ENCODE measurements at places on chromosomes 12 and 14.
A peak's percentile ranks its signal among the peaks of the same experiment; 100 is the strongest.

- no peak for DNase-seq
These were observed 26.1 kb upstream of the JPH4 start for GRCh38 chr14:23604675-23605170.

- DNase-seq = no peak
These were observed 14.0 kb downstream of the OR6S1 start for GRCh38 chr14:20627346-20628027.

GRCh38 chr14:89004166-89004565, 179.7 kb downstream of the TTC8 start:
- DNase-seq = no peak

DNA sequence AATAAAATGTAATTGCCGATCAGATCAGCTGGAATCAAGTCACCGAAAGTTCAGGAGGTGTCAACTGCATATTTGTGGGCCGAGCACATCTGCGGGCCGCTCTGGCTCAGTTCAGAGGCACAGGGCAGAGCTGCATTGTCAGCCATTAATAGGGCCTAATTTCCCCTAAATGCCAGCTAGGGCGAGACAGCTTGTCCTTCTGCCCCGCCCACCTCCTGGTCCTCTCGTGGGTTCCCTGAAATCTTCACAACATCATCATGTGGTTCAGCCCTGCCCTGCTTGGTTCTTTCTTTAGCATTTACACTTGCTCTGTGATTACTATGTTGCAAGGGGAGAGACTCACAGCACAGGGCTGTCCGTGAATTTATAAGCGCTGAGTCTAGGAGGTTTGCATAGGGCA, 148.9 kb downstream of the CHST11 start:
- no peak for DNase-seq

DNA sequence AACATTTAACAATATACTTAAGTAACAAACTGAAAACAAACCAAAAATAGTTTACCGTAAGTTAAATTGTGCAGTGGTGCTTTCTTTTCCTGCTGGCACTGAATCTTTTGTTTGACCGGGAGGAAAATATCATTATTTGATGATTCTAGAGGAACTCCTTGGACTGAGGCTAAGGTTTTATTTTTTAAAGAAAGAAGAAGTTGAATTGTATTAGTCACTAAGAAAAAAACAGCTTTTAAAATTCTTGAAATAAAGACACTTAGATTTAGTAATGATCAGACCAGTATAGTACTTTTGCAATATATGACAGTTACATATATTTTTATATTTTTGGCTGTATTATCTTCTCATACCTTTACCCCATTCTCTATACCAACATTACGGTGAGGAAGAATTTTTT, 10.3 kb downstream of the MIS18BP1 start:
- no peak for DNase-seq

- DNase-seq = peak; percentile 63
These were observed 11.1 kb downstream of the GPR84 start for GRCh38 chr12:54352891-54353874.

DNA sequence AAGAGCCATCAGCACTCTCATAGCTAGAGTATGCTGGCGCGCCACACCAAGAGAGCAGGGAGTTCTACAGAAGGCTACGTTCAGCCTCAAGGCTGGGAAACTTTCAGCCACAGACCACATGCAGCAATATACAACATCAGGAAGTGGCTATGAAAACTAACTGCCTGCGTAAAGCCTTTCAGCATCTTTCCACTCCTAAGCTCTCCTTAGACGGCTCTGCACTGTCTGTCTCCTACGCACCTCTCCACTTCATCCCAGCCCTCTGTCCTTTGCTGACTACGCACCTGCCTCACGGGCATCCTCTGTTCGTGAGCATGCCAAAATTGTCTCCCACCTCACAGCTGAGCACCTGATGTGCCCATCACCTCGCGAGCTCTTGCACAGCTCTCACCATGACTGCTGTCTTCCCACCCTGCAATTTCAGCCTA, 9.7 kb downstream of the MPHOSPH9 start:
- no peak for DNase-seq

DNA sequence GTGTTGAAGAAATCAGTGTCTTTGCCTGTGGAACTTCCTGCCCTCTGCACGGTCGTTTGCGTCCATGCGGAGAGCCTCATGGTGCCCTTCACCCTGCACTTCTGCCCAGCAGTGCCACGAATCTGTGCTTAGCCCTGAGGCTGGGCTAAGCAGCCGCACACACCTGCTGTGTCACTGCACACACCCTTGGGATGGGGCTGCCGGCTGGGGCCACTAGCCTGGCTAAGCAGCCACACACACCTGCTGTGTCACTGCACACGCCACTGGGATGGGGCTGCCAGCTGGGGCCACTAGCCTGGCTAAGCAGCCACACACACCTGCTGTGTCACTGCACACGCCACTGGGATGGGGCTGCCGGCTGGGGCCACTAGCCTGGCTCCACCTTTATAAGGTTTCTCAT, 188.5 kb downstream of the KIF26A start:
- DNase-seq = no peak

- DNase-seq = peak; percentile 89
These were observed 43.1 kb upstream of the LTA4H start for GRCh38 chr12:96078231-96079135.

GRCh38 chr14:67240168-67240932, 885 bp upstream of the PALS1 start:
- peak; percentile 46 for DNase-seq

- DNase-seq = peak; percentile 92
These were observed 52.6 kb downstream of the GALNT16 start for GRCh38 chr14:69312608-69313007.

GRCh38 chr14:89325959-89326358, 91.1 kb downstream of the FOXN3 start:
- no peak for DNase-seq

- peak; percentile 97 for DNase-seq
These were observed at the start of gene CCT2 for GRCh38 chr12:69585189-69586062. Gene CCT2 (plus strand): TSS chr12:69585459. CDS start chr12:69585522, 63 bp downstream.

GRCh38 chr14:92880851-92881250, 42.1 kb upstream of the CHGA start:
- no peak for DNase-seq

DNA sequence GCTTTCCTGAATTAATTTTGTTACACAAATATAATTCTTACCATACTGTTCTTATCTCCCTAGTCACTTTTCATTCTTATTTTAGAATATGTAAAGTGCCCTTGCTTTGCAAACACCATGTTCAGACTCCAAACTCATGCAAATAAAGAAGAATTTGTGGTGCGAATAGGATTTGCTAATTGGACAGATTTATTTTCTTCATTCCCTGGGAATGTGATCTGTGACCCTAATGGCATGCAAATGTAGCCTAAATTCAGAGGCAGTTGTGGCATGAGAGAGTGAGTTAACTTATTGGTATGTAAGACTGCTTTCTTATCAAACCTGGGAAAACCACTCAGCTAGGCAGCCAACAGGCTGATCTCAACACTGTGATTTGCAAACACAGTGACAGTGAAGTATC, 10.0 kb downstream of the CAPZA3 start:
- no peak for DNase-seq

- no peak for DNase-seq
These were observed 24.9 kb downstream of the ACTR6 start for GRCh38 chr12:100225491-100225890.

DNA sequence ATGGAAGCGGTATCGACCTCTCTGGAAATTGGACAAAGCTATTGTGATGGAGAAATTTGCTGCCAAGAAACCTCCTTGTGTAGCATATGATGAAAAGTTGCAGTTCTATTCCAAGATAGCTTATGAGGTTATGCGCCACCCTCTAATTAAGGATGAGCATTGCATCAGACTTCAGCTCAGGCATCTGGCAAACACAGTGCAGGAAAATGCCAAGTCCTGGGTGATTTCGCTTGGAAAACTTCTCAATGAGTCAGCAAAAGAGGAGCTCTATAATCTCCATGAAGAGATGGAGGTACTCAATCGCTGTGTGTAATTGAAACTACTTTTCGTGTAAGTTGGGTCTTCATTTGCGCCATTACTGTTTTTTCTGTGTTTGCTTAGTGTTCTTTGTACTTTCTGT, 51.2 kb downstream of the DNAH10 start:
- no peak for DNase-seq

GRCh38 chr12:108040947-108041346, 88.1 kb upstream of the WSCD2 start:
- DNase-seq = no peak

DNA sequence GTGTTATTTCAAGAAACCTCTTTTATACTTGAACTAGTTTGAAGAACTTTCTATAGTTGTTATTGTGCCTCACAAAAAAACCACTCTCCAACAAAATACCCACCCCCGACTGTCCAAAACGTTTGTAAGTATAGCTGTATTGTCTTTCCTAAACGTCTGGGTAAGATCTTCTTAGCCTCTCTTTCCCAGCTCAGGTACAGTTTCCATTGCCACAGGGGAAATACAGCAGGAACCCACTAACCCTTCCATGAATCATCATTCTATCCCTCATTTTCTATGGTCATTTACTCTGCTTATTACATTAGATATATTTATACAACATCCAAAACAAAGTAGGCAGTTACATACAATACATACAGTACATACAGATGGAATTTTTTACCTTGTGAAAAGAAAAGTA, 70.8 kb downstream of the ZFC3H1 start:
- DNase-seq = no peak

DNA sequence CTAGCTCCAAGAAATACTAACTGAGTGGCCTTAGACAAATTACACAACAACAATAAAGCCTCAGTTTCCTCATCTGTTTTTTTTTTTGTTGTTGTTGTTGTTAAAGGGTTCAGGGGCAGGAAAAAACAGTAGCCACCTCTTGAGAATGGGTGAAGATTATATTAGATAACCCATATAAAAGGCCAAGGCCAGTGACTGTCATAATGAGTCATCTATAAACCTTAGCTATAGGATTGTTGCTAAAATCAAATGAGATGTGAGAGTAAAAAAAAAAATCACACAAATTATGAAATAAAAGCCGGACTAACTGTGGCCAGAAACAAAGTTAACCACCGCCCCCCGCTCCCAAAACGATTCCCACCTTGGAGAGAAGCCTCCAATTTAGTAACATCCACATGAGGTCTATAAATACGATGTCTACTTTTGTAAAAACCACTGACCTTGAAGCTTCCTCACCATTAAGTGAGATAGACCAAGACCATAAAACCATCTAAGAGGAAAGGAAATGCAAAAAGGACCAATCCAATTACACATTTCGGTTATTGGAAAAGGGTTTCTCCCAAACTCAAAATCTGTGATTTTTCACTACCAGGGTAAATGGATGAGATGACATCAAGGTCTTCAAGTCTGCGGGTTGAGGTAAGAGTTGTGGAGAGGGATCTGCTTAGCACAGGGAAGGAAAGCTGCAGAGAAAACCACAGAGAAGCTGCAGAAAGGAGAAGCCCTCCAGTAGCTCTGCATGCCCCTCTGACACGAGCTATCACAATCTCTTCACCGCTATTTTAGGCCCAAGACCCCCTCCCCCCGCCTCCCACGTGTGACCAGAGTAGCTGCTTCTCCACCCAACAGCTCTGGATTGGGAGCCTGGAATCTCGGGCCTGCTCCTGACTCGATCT, 1.0 kb downstream of the NAA25 start:
- DNase-seq = no peak

- peak; percentile 88 for DNase-seq
These were observed 21.6 kb upstream of the CACNA2D4 start for GRCh38 chr12:1939801-1940607.

DNA sequence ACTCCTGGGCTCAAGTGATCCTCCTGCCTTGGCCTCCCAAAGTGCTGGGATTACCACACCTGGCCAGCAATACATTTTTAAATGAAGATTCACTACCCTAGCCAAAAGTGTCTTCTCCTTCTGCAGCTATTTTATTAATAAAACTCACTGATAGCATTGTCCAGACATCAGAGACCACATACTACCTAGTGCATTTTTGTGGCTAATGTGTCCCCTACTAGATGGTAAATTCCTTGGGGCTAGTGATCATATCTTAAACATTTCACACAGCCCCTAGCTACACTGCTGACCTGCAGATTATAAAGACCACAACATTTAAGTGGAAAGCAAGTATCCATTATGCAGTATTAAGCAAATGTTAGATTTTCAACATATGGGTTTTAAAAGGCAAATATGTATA, 17.0 kb downstream of the DTD2 start:
- DNase-seq = no peak

GRCh38 chr14:71243697-71244096, 336.4 kb downstream of the PCNX1 start:
- no peak for DNase-seq

DNA sequence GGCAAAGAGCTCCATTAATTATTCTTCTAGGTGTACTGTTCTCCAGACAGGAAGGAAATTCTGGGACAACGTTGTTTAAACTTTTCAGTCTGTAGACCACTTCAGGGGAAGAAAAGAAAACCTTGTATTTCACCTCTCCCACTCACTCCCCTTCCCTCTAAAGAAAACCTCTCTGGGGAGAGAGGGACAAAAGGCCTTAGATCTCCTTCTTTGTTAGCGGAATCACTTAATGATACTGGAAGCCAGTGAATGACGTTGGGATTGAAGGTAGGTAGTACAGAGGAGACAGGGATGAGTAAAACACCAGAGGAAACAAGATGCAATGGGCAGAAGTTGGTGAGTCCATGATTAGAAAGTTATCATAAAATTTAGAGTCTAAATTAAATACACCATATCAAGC, 38.7 kb upstream of the SGPP1 start:
- no peak for DNase-seq

Data from G401 (cell line).